ENCODE measurements at places on chromosomes 12 and 14.

DNA sequence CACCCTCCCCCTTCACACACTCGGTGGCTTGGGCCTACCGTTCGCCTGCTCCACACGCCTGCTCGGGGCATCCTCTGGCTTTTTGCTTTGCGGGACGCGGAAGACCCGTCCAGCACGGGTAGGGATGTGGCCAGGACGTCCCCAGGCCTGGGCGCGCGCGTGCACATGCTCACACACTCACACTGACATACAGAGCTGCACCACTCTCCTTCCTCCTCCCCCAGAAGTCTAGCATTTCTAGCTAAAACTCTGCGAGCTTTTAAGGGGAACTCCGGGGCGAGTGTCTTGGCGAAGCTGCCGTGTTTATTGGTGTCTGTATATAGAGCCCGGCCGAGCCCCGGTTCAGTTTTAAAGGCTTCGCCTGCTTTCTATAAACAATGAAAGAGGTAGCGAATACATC lies 5.0 kb downstream of the TBX5 start:
- no peak for DNase-seq

DNA sequence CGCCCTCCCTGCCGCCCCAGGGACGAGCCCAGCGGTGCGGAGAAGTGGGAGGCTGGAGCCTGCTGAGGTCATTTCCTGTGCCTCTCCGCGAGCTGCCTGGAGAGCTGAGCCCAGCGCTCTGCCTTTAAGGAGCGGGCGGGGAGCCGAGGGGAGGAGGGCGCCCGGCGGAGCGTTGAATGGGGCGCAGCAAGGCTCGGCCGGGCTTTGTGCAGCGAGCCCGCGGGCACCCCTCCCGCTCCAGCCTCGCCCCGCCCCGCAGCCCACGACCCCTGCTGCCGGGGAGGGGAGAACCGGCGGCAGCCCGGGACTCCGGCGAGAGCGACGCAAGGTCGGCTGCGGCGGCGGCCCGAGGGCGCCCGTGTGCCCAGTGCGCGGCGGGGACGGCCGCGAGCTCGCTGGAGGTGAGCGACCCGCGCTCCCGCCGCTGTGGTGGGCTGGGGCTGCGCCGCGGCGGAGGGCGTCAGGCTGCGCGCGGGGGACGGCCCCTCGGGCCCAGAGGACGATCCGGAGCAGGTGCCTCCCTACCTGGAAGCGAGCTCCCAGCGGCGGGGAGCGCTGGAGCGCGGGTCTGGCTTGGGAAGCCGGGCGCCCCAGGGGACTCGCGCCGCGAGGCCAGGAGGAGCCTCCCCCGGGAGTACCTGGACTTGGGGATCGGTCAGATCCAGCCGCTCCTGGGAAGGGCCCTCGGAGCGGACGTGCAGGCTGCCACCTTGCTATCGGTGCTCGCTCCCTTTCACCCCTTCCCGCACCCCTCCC lies at the start of gene PLEKHH1:
TSS of gene PLEKHH1 (plus strand) at position 293 of the 756 bp plus-strand sequence. CDS start 8,578 bp downstream, outside the sequence.
- no peak for DNase-seq

DNA sequence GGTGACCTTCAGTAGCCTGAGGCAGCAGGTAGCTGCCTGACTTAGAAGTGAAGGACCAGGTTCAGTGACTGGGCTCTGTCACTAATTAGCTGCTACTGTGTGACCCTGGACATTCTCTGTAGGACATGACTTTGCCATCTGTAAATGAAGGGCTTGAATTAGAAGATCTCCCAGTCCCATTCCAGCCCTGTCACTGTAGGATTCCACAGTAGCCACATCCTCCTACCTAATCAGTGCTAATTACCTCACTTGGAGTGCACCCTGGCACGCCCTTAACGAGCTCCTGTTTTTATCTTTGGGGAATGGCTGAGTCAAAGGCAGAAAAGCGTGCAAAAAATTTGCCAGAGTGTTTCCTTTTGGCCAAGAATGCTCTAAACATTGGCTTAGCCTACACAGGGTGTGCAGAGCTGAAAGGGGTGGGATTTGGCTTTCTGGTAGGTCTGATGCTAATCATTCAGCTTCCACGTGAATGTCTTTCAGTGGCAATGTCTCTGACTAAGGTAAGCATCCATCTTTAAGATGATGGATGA lies 6.8 kb downstream of the NTF3 start:
- DNase-seq, result no peak

DNA sequence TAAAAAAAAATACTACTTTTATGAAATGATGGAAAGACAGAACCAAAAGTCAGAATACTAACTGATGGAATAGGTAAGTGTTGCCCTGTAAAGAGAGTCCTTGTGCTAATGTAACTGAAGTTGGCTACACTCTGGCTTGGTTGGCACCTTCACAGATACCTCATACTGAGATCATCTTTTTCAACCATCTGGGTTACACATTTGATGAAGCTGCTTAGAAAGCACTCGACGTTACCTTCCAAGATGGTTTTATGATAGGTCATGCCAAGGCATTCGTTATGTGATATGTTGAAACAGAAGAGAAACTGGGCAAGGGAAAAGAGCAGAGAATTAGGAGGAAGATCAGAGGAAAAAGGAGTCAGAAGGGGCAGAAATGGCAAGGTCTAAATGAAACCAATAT lies 203.8 kb downstream of the ADAMTS20 start:
- no peak for DNase-seq

- no peak for DNase-seq
Observed at GRCh38 chr12:112506513-112507166, 87.9 kb downstream of the PTPN11 start.

DNA sequence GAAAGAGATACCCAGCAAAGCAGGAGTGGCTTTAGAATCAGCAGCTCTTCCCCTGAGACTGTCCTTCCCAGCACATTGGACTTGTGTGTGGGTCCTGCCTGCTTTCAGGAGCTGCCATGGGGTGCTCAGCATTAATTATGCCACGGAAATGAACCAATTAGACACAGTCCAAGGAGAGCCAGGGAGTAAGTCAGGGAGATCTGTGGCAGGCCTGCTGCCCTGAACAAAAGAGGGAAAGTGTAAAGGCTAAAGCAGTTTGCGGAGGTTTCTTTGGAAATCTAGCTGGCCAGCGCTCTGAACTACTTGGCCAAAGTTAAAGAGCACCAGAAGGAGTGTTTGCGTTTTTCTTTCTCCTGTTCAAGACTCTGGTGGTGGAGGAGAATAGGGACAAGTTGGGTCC lies 65.7 kb upstream of the SRSF5 start:
- no peak for DNase-seq

DNA sequence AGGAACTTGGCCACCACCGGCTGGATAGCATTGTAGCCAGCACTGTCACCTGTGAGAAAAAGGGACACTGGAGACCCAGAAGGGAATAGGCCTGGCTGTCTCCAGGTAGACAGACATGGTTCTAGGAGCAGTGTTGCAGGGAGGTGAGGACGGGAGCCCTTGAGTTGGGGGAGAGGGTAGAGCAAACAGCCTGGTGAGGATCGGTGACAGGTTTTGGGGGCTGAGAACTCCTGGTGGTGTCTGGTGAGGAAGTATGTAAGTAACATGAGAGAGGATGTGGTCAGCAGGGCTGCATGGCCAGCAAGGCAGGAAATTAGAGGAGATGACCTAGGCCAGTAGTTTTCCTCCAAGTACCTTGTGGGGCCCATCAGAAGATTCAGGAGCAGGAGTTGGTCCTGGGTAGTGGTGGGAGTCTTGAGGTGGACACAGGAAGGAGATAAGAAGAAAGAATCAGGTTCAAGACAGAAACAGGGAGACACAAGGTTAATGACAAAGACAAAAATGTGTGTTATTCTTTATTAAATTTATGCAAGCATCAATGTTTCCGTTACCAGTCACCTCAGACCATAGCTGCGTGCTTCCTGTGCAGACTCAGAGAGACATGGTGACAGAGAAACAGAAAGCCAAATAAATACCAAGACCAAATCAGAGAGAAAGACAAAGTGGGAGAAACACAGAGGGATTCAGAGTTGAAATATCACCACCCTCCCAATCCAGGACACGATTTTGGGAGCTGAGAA lies at the start of gene ARHGAP9:
TSS of gene ARHGAP9 (minus strand) at position 491 of the 740 bp plus-strand sequence. CDS start at position 31, 460 bp downstream.
- DNase-seq, result no peak

GRCh38 chr12:130374083-130374482 lies 36.4 kb downstream of the PIWIL1 start:
- DNase-seq, result no peak

DNA sequence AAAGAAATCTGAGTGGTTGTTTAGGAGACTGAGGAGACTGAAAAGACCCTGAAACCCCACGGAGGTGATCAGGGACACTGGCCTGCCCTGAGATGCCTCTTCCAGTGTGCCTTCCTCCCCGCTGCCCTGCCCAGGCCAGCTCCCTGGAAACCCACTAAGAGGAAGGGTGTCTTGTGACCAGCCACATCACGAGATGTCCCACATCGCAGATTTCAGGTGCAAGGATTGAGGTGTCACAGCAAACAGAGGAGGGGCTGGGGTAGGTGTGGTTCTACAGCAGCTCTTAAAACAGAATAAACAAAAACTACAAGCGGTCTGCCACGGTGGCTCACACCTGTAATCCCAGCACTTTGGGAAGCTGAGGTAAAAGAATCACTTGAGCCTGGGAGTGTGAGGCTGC lies 184.3 kb upstream of the C14orf180 start:
- no peak for DNase-seq

- DNase-seq, result no peak
Observed at GRCh38 chr12:108581311-108582227, 16.3 kb downstream of the TMEM119 start.

- DNase-seq, result no peak
Observed at GRCh38 chr12:2959192-2959504, at the start of gene TEAD4. TSS of gene TEAD4 (plus strand) at chr12:2959397.

DNA sequence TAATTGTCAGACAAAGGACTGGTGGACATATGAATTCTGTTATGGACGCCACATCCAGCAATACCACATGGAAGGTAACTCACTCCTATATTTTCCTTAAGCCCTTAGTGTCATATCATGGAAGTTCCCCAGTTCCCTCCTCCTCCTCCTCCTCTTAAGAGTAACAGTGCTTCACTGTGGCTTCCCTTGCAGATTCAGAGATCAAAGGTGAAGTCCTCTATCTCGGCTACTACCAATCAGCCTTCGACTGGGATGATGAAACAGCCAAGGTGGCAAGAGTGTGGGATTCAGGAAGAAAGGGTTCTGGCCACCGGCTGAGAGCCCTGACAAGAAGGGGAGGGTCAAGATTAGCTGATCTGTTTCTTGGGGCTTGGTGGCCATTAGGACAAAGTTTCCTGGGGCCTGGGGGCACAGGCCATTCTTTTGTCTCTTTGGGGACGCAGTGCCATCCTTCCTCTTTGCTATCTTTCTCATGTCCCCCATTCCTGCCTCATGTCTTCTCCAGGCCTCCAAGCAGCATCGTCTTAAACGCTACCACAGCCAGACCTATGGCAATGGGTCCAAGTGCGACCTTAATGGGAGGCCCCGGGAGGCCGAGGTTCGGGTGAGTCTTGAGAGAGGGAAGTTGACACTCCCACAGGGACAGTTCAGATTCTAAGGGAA lies 2.0 kb downstream of the OS9 start:
- DNase-seq, result no peak

DNA sequence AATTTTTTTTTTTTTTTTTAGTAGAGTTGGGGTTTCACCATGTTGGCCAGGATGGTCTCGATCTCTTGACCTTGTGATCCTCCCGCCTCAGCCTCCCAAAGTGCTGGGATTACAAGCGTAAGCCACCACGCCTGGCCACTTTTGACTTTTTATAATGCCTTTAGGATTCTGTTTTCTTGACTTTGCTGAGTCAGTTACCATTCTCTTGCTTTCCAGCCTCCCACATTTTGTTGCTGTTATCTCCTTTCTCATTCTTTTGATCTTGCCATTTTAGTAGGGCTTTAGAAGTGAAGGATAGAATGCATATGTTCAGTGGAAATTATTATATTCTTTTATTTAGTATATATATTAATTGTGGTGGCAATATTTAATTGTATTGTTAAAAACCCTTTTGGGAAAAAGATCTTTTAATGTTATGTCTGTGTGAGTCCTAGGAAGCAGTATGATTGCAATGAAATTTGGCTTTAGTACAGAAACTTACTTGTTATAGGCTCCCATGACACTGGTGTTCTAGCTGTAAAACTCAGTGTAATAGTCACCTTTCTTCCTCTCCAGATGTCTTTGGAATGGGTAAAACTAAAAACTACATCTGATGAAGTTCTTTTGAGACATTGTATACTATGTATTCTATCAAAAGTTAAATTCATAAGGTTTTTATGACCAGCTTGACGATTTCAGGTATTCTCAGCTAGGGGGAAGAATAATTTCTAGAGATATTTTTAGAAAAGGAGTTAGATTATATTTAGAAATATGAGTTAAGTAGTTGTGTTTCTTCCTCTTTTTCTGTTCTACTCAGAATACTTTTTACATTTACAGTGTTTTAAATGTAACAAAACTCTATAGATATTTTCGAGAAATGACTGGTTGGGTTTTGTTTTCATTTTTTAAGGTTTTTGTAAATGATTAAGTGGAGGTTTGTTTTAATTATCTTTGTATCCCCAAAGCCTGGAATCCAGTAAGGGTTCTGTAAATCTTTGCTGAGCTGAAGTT lies 74.7 kb downstream of the APAF1 start:
- no peak for DNase-seq

DNA sequence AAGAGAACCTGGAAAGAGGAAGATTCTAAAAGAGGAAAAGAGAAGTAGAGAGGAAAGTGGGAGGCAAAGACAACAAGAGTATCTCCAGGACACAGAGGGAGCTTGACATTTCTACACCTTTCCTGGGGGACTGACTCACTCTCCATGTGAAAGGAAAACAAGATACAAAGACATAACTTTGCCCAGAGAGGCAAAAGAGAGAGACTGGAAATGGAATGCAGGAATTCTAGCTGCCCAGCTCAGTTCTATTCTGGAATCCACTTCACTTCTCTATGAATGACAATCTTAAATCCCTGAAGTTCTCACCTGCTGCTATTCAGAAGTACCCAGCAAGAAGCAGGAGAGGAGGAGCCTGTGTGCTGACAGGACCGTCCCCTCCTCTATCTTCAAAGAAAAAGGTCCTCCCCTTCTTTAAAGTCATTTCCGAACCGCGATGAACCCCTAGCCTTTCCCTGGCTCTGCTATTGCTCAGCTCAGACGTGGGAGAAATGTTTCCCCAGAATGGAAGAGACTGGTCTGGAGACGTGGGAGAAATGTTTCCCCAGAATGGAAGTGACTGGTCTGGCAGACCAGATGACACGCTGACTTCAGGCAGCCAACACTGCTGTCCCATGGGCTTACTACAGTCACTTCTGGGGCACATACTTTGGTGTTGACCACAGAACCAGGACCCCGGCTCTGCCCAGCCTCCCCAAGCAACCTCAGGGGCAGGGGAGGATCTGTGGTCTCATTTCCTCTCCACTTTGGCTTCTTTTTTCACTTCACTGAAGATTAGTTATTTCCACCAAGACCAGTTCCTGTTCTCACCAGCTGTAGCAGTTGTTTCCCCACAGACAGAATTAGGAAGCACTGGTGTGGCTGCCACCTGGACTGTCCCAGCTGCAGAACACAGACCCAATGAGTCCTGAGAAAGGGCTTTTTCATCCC lies 8.3 kb downstream of the FMNL3 start:
- DNase-seq, result no peak

DNA sequence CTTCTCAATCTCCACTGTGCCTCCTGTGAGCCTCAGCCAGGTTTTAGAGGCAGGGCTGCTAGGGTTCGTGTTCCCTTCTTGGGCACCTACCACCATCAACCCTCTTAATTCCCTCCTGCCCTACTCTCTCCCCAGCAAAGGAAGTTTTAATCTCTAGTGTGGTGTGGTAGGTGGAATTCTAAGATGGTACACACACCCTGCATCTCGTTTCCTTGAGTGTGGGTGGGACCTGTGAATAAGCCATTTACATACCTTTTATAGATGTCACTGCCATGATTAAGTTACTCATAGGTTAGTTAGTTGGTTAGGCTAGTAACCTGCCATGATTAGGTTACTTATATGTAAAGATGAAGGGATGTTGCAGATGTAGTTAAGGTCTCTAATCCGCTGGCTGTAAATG lies 114.8 kb upstream of the VRK1 start:
- no peak for DNase-seq

Data from BJ (cell line).